ENCODE measurements at places on chromosomes 1 and 21.

DNA sequence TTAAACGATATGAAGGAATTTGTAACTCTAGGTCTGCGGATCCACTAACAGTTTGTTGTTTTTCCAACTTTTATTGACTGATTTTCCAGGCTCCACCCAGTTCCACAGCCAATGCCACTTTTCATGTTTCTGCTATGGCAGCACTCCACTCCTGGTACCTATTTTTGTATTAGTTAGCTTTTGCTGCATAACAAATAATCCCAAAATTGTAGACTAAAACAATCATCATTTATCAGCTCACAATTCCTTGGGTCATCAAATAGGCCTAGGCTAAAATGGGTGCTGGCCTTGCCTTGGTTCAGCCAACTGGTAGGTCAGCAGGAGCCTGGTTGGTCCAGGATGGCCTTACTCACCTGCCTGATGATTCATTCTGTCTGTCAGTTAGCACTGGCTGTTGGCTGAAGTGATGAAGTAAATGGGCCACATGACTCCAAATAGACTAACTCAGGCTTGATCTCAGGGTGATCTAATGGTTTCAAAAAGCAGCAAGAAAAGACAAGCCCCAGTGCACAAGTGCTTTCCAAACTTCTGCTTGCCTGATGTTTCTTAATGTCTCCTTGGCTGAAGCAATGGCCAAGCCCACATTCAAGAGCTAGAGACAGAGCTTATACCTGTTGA is 3.2 kb upstream of the C8B start:
- DNase-seq: no peak

GRCh38 chr1:35768350-35769187 is 1.2 kb downstream of the CLSPN start:
- no peak for DNase-seq

- no peak for DNase-seq
These were observed 2.1 kb downstream of the KIF26B start for GRCh38 chr1:245156736-245157505.

GRCh38 chr21:42617486-42617885 is 35.9 kb upstream of the PDE9A start:
- DNase-seq: no peak

GRCh38 chr1:37752583-37753471 is 12.1 kb downstream of the EPHA10 start:
- no peak for DNase-seq

- DNase-seq: no peak
These were observed 4.8 kb downstream of the ATP6V1G3 start for GRCh38 chr1:198535631-198536030.

DNA sequence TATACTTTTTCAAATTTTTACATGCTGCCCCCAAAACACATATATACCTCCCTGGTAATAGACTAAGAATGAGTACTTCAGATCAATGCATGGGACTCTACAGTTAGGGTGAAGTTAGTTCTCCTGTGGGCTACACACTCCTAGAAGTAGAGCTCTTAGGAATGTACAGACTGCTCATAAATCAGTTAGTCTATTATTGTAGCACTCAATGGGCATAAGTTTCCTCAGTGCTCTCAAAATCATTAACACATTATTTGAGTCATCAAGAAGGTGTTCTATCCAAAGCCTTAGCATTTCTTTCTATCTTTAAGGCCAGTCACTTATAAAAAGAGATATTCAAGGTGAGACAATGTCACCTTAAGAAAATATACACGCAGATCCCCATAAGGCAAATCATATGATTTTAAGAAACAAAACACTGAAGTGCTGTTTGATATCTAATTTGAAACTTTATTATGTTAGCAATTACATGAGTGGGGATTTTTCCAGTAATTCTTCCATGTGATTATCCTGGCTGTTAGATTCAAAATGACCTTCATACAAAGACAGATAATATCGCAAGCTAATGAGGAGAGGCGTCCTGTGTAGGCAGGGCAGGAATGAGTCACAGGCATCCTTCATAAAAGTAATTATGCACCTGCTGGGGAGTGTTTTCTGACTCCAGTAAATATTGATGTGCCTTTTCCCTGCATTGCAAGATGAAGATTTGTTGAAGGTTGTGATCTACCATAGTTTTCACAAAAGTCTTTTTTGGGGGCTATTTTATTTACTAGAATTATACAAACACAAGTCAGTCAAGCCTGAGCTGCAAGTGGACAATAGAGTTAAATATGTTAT is 167.2 kb upstream of the ATP1B1 start:
- no peak for DNase-seq

- no peak for DNase-seq
These were observed 9.2 kb upstream of the OR2G2 start for GRCh38 chr1:247578946-247579460.

DNA sequence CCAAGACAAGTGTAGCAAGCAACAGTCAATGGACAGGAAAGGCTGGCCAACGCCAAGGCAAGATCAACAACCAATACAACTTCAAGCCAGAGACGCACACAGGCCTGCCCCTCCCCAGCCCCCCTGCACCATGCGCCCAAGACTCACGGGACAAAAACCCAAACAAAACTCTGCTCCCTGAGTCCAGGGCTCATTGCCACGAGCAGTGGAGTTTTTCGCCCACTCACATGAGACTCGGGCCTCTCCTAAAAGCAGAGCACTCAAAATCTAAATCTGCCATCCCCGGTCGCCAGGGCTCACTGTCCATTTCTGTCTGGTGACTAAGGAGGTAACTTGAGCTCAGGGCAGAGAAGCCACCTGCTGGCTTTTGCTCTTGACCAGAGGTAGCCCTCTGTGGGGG is 174.8 kb downstream of the CLIC6 start:
- DNase-seq: no peak

GRCh38 chr21:42799516-42799915 is 79.8 kb downstream of the WDR4 start:
- no peak for DNase-seq

DNA sequence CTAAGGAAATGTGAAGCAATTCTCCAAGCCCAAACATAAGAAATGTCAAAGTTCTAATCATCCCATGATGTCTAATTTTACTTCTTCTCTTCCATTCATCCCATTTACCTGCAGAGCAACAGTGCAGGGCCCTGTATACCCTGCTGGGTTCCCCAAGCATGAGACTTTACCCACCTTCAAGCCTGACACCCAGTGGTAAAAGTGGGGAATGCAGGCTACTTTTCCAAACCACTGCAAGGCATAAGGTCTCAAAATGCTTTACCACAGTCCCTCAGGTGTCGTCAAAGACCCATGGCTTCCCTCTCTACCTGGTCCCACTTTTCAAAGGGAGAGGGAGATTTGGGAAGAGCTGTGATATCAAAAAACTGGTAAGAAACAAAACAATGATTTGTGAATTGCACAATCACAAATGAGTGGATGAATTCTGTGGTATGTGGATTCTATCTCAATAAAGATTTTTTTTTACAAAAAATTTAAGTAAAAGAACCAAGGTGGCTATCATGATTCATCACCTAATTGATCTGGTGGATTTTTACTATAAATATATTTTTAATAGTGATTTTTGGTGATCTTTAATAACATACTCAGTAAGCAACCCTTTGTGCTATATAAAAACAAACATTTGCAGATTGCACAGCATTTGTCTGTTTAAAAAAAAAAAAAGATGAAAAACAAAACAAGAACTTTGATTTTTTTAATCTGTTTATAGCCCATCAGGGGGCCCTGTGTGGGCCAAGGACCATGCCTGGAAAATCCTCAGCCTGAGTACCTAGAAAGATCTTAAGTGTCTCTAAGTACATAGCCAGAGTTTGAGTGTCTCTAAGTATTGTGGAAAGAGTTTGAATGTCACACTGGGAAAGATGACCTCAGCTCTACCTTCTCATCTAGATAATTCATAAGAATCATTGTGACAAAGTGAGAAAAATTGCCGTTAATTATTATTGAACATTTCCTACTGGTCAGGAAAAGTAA is 73.1 kb upstream of the GJB5 start:
- DNase-seq: no peak

DNA sequence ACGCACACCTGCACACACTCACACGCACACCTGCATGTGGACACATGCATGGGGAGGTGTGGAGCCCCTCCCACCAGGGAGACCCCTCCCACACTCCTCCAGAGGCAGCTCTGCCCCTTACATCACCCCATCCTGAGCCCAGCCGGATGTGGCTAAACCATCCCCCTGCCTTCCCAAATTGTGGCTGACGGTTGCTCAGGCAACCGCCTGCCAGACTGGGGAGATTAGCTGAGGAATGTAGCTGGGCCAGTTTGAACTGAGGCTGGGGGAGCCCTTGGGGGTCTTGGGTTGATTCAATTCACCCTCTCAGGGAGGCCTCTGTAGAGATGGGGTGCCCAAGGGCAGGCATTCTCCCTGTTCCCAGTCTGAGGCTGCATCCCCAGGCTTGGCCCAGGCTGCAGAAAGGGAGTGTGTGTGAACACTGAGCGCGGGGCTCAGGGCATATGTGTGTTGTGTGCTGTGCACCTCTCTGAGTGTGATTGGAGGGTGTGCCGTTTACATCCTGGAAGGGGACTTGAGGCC is 12.9 kb downstream of the PTPRU start:
- DNase-seq: no peak

- no peak for DNase-seq
These were observed 101.3 kb upstream of the C1orf21 start for GRCh38 chr1:184285401-184286087.
